ENCODE measurements at places on chromosomes 1 and 21.
A peak's percentile ranks its signal among the peaks of the same experiment; 100 is the strongest.

DNA sequence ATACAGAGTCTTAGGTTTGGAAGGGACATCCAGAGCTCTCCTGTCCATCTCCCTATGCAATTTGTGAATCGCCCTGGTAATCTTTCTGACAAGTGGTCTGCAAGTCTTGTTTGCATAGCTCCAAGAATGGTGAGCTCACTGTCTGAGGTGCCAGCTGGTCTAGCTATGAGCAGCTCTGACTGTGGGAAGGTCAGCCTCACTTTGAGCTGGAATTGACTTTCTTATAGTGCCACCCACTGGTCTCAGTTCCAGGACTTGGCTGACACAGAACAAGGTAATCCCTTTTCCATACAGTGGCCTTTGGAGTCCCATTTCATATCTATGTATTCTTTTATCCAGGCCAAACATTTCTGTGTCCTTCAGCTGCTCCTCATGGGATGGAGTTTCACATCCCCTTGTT, 95.6 kb upstream of the C8B start:
- no peak for DNase-seq

- DNase-seq, result no peak
Observed at GRCh38 chr1:201194046-201194445, 3.4 kb downstream of the IGFN1 start.

DNA sequence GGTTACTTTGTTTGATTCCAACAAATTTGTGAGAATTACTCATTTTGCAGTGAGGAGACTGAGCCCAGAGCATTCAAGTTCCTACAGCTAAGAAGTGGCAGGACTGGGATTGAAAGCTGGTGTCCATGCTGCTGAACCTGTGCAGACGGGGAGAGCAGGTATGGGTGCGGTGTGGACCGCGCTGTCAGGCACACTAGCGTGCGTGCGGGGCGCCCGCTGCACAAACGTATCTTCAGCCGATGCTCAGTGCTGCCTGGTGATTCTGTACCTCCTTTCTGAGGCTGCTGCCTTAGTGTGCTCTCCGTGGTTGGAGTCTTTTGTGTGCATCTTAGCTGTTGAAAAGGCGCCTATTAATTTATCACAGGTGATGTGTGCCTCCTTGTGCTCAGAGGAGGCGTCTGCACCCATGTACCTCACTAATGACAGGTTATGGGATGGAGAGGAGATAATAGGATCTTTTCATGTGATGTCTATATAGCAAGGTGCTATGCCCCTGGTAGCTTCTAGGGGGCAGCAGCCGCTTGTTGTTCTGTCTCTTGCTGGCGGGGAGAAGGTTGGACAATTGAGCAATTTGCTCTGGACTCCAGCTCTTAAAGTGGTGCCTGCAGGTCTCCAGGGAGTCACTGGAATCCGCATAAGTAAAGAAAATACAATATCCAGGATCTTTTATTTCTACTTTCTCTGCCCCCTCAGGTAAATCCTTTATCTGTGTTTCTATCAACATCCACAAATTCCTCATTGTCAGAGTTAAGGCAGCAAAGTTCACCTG, 32.5 kb downstream of the PEX14 start:
- peak; percentile 70 for DNase-seq

DNA sequence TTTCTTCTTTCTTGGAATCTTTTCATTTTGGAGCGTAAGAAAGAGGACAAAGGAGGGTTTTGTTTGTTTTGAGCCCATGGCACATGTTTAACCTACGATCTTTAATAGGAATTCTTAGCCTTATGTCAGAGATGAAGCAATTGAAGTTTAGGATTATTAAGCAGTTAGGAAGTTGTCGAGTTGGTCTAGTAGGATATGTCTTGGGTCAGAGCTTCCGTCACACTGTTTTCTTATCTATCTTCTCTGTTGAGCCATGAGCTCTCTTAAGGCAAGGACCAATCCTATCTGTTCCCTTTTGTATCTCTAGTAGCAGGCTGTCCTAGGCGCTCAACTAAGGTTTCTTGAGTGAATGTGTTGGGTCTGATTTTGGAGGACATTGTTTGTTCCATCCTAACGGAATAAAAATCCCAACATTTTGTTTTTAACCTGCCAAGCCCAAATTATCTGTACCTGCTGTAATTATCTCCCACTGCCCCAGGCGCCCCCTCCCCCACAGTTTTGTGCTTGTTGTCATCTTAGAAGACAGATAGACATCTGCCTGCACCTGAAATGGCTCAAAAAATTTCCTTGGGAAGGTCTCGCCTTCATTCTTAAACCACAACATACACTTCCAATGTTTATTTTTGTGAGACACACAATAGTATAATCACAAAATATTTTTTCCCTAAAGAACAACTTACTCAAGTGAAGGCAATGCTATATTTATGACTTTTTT, 95.3 kb upstream of the GADD45A start:
- DNase-seq, result peak; percentile 14

All from erythroblast (primary cell).